Smooth muscle cell of bladder (primary cell): ENCODE measurements at places on chromosomes 6 and 20. TPM values are rescaled to one million over a fixed set of nuclear protein-coding genes. Genes with fewer than 3 reads are reported as not detected.

VNN1 gene
- under 0.01 and 0.09 TPM in 2 replicates for total RNA-seq

SMLR1 gene
- total RNA-seq = not detected in 2 replicates

ACSS1 gene
- 3.6 and 5.5 TPM in 2 replicates for total RNA-seq

DZANK1 gene
- total RNA-seq = 0.83 and 0.85 TPM in 2 replicates

CYP39A1 gene
- total RNA-seq = 14.7 and 22.6 TPM in 2 replicates

RHAG gene
- not detected in 2 replicates for total RNA-seq

GFRA4 gene
- total RNA-seq = not detected in 2 replicates
